Inflammatory macrophage treated with lipopolysaccharide for 1 hour (primary cell): ENCODE measurements at places on chromosomes 5 and 9.

DNA sequence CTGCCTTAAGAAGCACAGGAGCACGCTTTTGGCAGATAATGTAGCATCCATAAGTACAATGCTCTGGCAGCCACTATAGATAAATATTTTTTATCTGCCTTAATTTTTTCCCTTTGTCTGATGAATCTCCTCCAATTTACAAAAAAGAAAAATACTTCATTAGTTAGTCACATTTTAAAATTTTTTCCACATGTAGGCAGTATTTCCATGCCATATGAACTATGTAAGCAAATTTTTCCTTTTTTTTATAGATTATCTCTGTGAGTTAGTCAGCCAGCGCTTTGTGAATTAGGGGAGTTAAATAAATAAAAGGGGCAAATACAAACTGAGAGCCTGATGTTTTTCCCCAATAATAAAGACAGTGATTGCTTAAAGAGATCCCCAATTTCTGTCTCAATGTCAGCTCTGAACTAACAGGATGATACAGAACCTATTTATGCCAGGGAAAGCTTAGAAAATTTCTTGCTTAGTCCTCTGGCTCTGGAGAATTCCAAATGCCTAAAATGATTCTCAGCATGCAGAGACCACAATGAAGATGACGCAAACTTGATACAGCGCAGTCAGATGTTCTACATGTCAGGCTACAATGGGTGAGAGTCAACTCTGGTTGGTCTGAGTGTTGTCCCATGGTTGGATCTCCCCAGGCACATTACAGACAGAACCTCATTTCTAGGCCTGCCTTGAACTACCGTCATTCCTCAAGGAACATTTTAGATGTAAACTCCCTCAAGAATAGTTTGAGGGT lies 390.4 kb upstream of the CDH6 start:
- no peak for DNase-seq

DNA sequence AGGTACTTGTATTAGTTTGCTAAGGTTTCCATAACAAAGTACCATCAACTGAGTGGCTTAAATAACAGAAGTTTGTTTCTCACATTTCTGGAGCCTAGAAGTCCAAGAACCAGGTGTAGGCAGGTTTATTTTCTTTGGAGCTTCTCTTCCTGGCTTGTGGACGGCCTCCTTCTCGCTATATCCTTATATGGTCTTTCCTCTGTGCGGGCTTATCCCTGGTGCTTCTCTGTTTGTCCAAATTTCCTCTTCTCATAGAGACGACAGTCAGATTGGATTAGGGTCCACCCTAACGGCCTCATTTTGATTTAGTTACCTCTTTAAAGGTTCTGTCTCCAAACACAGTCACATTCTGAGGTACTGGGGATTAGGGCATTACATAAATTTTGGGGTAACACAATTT lies 88.3 kb downstream of the RMI1 start:
- no peak for DNase-seq

- DNase-seq: no peak
Observed at GRCh38 chr9:136693490-136694162, 6.4 kb upstream of the AGPAT2 start.

DNA sequence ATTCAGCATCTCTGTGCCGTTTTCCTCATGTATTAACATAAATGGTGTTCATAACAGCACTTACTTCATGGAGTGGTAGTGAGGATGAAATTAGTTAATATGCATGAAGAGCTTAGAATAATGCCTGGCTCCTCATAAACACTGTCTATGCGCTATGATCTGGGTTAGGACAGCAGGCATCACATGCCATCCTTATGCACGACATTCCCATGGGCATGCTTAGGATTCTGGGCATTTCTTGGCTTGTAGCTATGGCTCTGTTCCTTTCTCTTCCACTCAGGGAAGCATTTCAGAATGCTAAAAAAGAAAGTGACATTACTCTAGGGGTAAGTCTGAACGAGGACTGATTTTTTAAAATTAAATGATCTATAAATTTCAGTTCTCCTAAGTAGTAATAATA lies 349.8 kb downstream of the ARHGEF28 start:
- no peak for DNase-seq

DNA sequence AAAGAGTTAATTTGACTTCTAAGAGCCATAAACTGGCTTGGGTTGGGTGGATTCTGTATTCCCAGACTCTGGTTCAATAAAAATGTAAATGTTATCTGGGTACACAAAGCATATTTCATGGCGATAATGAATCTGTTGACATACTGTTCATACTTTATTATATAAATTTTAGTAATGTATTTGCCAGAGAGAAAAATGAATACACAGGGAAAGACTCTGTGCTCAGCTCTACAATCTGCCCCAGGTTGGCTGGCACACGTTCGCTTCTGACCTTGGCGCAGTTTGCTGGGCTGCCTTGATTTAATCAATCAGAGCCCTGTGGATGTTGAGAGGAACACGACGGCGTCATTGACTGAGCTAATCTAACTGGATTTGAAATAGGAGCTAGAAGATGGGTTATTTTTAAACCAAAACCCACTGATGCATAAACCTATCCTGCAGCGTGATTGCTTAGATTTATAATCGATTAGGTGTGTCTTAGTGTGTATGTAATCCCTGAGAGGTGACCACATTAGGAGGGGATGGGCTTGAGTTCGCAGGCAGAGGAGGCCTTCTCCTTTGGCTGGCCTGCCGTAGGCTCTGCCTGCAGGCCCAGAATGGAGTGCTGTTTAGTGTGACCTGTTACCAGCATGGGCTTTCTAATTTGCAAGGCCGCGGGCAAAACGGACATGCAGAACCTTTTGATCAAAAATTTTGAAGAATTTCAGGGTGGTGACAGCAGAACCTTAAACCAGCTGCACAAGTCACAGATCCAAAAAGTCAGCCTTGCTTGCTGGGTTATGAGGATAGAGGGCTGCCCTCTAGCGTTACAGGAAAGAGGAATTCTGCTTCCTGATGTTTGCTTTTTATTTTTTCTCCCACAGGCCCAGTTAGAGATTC lies 3.9 kb upstream of the ADCY2 start:
- DNase-seq: peak; percentile 26

DNA sequence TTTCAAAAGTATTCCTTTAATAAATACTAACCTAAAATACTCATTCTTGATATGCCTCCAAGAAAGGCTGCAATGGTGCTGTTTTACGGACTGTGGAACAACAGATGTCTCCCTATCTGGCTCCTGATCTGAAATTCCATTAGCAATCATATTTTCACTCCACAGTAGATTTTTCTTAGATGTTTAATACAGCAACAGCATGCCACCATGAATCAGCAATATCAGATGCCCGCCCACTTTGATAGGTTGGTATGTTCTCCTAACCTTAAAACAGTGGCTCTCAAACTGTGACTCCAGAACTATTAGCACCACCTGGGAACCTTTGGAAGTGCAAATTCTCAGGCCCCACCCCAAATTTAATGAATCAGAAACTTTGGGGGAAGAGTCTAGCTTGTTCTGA lies 110.2 kb downstream of the MLLT3 start:
- no peak for DNase-seq

DNA sequence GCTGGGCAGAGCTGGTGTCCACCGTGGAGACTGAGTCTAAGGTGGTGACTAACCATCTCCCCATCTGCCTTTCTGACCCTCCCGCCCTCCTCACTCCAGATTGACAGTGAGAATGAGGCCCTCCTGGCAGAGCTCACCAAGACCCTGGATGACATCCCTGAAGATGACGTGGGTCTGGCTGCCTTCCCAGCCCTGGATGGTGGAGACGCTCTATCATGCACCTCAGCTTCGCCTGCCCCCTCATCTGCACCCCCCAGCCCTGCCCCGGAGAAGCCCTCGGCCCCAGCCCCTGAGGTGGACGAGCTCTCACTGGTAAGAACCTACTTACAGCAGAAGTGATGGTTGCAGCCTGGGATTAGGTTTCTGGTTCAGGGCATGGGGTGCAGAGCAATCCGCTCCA lies 96.5 kb downstream of the PPARGC1B start:
- no peak for DNase-seq

- no peak for DNase-seq
Observed at GRCh38 chr9:8364026-8364752, 564.6 kb upstream of the DMAC1 start.

DNA sequence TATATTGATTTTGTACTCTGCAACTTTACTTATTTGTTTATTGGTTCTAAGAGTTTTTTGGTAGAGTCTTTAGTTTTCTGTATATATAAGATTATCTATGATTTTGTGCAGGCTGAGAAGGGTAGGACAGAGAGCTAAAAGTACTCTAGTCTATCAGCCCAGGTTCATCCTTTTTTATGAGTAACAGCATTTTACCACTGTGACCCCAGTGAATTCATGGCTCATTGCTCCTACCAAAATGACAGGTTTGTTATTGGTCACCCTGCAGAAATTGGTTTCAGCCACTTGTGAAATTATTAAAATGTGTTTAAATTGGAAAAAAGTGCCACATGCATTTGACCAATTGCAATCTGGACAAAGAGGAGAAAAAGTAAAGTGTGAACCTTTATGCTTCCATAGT lies 421.4 kb upstream of the DAB2 start:
- no peak for DNase-seq

- no peak for DNase-seq
Observed at GRCh38 chr9:138022121-138022741, 144.6 kb downstream of the CACNA1B start.

GRCh38 chr5:107466233-107466769 lies 204.4 kb downstream of the EFNA5 start:
- DNase-seq: no peak

DNA sequence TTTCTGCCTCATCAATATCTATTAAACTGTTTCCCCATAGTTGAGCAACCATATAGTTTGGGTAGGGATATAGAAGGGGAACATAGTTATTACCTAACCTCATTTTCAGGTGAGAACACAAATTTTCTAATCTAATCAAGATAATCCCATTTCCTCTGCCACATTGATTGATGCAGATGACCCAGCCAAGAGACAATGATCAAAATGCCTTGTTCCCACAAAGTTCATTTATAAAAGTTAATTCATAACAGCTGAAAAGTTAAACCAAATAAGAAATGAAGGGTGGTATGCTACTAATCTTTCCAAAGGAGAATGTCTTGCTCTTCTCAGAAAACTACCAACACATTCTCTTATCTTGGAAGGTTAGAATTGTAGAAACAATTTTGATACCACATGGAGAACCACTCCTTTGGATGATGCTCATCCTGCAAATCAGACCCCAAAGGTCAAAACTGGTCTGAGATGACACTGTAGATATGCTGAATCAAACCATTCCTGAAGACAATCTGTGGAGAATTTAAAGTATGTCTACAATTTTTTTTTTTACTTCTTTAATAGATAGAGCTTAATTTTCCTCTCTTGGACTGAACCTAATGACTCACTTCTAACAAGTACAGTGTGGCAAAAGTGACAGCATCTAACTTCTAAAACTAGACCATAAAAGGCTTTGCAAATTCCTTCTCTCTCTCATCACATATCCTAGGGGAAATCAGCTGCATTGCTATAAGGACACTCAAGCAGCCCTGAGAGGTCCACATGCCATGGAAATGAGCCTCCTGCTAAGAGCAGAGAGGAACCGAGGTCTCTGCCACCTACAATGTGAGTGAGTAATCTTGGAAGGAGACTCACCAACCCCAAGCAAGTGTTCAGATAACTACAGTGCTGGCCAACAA lies 586.7 kb upstream of the TUSC1 start:
- DNase-seq: no peak

DNA sequence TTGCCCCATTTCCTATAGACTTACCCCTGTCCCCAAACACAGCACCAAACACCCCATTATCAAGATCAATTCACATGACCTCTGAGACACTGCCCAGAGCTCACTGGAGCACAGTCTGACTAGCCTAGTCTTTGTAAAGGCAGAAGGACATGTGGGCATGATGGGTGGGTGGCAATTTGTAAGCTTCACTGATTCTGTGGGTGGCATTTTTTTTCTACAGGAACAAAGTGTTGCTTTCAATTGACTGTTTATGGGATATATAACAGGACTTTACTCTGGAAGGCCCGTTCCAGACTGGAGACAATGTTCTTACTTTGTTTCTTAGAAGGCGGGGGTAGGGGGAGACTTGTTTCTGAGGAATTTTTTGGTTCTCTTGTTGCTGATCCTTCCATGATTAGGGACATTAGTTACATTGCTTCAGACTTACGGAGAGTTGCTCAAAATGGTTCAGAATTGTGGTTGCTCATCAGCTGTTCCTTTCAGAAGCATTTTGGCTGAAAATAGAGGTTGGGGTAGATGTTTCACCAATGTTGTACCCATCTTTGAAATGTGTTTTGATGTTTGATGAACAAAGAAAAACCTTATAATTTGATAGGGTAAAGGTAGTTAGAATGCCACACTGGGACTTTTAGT lies 20.2 kb downstream of the NNT start:
- DNase-seq: peak; percentile 78

DNA sequence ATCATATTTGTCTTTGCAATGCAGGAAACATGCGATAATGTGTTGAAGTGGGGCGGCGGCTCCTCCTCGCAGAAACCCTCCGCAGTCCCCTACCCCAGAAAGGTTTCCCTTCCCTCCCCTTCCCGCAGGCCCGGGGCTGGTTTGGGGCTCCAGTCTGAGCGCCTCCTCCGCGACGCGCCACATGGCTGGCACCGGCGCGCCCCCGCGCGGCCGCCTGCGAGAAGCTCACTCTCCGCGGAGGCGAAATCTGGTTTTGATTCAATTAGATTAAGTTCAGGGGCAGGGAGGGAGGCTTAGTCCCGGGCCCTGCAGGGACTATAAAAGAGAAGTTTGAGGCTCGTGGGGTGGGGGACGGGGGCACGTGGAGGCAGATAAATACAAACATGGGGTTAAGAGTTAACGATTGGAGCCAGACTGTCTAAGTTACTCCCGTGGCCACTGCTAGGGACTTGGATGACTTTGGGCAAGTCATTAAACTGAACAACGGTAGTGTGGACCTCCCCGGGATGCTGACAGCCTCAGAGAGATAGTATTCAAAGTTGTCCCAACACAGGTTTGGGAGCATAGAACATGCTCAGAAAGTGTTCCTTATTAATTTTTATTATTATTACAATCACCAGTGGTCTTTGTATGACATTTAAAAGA lies 69.4 kb downstream of the MSX2 start:
- DNase-seq: peak; percentile 64

GRCh38 chr9:114263853-114264510 lies 58.9 kb upstream of the ORM1 start:
- no peak for DNase-seq

DNA sequence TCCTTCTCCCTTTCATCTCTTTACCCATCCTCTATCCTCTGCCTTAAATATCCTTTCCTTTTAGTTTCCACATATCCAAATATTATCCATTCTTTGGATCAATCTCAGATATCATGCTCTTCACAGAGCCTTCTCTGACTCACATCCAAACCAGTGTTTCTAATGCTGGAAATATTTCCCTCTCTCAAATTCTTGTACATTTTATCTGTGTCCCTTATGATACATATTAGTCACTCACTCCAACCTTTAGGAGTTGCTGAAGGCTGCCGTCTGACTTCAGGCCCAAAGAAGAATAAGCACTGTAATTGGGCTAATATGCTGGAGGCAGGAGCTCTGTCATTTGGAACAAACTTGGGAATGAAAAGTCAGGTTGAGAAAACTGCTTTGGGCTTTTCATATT lies 156.4 kb upstream of the RUSC2 start:
- DNase-seq: no peak

DNA sequence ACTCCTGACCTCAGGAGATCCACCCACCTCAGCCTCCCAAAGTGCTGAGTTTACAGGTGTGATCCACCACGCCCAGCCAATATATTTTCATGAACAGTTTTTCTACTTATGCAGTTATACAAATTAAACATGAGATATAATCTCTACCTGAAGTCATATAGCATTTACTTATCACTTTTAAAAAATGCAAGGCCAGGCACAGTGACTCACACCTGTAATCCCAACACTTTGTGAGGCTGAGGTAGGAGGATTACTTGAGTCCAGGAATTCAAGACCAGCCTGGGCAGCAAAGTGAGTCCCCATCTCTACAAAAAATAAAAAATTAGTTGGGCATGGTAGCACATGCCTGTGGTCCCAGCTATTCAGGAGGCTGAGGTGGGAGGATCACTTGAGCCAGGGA lies 164.7 kb upstream of the LHFPL2 start:
- no peak for DNase-seq
